ENCODE measurements at places on chromosomes 12 and 14.

DNA sequence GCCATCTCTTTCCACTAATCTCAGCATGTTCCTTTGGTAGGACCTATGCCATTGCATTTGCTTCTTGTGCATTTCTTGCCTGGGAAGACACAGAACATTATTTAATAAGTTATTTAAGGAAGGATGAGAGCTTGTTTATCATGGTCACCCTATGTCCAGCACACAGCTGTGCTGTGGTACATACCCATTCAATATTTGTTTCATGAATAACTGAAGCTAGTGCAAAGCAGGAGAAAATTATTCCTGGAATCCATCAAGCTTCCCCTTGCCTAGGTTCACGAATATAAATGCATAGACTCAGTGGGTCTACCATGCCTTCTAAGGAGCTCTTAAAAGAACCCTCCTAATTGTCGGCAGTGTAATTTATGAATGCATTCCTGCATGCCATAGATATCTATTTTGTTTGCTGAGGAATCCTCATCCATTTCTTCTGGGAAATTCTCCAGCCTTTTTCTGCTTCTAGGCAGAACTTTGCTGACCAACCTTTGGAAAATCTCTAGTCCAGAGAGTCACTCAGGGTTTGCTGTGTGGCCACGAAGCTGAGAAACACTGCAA, 599.8 kb upstream of the TMEM132C start:
- DNase-seq: no peak

- no peak for DNase-seq
Observed at GRCh38 chr14:23469906-23470403, 452 bp downstream of the NGDN start.

GRCh38 chr12:117208206-117208605, 17.9 kb upstream of the FBXO21 start:
- DNase-seq: no peak

DNA sequence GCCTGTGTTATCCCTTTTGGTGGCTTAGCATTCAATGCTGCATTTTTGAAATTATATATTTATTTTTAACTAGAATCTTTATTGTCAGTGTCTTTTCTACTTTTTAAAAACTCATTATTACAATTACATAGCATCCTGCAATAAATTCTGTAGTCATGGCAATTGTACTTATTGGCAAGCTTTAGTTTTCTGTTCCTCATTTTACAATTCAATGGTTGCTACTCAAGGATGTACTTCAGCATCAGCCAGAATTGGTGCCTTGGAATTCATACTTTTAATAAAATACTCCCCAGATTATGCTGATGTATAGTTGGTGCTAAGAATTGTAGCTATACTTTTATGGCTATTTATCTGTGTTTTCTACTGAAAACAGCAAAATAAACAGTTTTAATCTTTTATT, 1756.8 kb upstream of the SEL1L start:
- DNase-seq: no peak

- no peak for DNase-seq
Observed at GRCh38 chr14:99430491-99430890, 50.2 kb downstream of the SETD3 start.

GRCh38 chr14:52596320-52596719, 43.7 kb downstream of the GPR137C start:
- no peak for DNase-seq

GRCh38 chr12:25058658-25059058, 109.8 kb upstream of the BCAT1 start:
- no peak for DNase-seq

All from putamen (tissue), 1 donor.